ENCODE measurements at places on chromosomes 2 and 18. TPM values are rescaled to one million over a fixed set of nuclear protein-coding genes. Genes with fewer than 3 reads are reported as not detected.

DNA sequence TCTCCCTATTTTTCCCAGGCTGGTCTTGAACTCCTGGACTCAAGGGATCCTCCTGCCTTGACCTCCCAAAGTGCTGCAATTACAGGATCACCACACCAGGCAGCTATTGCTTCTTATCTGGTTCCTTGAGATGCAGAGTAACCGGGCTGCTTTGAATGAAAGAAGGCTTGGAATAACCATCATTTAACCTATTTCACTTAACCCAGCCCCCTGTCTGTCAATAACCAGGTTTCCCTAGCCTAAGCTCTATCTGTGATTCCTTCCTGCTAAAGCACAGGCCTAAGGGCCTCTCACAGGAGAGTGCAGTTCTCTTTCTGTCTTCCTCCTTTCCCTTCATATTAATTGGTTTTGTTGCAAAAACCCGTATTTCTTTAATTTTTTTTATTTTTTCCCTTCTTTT lies 393.5 kb upstream of the RAB12 start:
- no peak for DNase-seq
- H3K27me3 ChIP-seq = no peaks in the 10 kb centered on the region
- no peak overlapping the region for H3K4me3 ChIP-seq
- no peak overlapping the region for H3K27ac ChIP-seq
- H3K36me3 ChIP-seq = no peaks in the 10 kb centered on the region

DNA sequence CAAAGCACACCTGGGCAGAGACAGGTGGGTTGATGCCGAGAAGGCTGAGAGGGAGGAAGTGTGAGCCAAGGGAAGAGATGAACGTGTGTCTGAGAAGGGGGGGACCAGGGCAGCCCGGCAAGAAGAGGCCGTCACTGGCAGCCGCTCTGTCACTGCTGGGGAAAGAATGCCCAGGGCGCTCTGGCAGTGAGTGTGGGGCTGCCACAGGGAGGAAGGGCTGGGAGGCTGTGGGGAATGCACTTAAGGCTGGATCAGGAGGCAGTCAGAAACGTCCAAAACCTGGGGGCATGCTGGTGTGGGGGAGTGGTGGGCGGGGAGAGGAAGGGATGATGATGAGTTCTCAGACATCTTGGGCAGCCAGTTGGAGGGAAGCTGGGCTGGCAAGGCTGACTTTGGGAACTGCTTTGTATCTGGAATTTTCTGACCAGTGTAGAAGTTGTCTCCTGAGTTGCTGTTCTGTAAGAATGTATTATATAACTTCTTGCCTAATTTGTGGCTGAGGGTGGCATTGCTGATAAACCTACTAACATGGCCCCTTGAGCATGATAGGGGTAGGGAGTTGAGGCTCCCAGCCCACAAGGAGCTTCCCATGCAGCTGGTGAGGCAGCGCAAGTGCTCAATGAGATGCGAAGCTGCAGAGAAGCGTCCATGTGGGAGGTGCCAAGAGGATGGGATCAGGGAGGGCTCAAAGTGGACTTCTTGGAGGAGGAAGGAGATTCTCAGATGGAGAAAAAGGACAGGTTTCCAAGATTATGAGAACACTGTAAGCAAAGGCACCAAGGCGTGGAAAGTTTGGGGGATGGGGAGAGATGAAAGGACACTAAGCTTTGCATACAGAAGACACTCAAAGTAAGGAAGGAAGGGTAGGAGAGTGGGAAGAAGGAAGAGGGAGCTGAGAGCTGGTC lies 185.1 kb upstream of the HAAO start:
- no peak overlapping the region for H3K4me3 ChIP-seq
- H3K27me3 ChIP-seq = no peaks in the 10 kb centered on the region
- no peaks in the 10 kb centered on the region for H3K36me3 ChIP-seq

- no peak for DNase-seq
- H3K4me3 ChIP-seq = no peak overlapping the region
- no peaks in the 10 kb centered on the region for H3K27me3 ChIP-seq
These were observed 513.9 kb upstream of the MEX3C start for GRCh38 chr18:51711298-51711889.

- no peak for DNase-seq
- H3K27me3 ChIP-seq = peaks cover 43% of the 10 kb centered on the region
- no peaks in the 10 kb centered on the region for H3K36me3 ChIP-seq
- no peak overlapping the region for H3K27ac ChIP-seq
These were observed 13.8 kb upstream of the POU3F3 start for GRCh38 chr2:104840156-104840555.

GRCh38 chr2:42029171-42029570 lies 18.6 kb upstream of the PKDCC start:
- H3K36me3 ChIP-seq = no peaks in the 10 kb centered on the region
- no peak overlapping the region for H3K27ac ChIP-seq
- H3K4me1 ChIP-seq = peaks cover 29% of the 10 kb centered on the region
- H3K4me3 ChIP-seq = no peak overlapping the region
- H3K27me3 ChIP-seq = no peaks in the 10 kb centered on the region

DNA sequence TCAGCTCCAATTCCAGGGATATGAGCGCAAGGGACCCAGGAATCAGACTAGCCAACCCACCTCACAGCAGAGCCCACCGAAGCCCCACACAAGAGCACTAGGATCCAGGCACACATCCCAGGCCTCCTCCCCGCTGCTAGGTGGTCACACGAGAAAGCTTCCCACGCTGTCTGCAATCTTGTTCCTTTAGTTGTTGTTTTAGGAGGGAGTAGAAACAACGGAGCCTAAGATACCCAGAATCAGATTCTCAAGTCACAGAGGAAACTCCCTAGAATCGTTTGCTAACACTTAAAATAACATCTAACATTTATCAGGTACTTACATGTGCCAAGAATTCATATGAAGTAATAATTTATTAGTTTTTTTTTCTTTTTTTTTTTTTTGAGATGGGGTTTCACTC lies 9.7 kb upstream of the ATL2 start:
- no peak for DNase-seq
- peaks cover 11% of the 10 kb centered on the region for H3K4me1 ChIP-seq
- H3K27ac ChIP-seq = no peak overlapping the region
- H3K36me3 ChIP-seq = no peaks in the 10 kb centered on the region
- no peak overlapping the region for H3K4me3 ChIP-seq

- no peaks in the 10 kb centered on the region for H3K27me3 ChIP-seq
- H3K4me3 ChIP-seq = no peak overlapping the region
- peaks cover 29% of the 10 kb centered on the region for H3K4me1 ChIP-seq
- no peak overlapping the region for H3K27ac ChIP-seq
- DNase-seq = no peak
- H3K36me3 ChIP-seq = no peaks in the 10 kb centered on the region
These were observed 56.6 kb downstream of the STK39 start for GRCh38 chr2:168190590-168191336.

- DNase-seq = no peak
- H3K27ac ChIP-seq = no peak overlapping the region
- H3K27me3 ChIP-seq = no peaks in the 10 kb centered on the region
These were observed 566.6 kb upstream of the DSEL start for GRCh38 chr18:68083131-68083530.

DNA sequence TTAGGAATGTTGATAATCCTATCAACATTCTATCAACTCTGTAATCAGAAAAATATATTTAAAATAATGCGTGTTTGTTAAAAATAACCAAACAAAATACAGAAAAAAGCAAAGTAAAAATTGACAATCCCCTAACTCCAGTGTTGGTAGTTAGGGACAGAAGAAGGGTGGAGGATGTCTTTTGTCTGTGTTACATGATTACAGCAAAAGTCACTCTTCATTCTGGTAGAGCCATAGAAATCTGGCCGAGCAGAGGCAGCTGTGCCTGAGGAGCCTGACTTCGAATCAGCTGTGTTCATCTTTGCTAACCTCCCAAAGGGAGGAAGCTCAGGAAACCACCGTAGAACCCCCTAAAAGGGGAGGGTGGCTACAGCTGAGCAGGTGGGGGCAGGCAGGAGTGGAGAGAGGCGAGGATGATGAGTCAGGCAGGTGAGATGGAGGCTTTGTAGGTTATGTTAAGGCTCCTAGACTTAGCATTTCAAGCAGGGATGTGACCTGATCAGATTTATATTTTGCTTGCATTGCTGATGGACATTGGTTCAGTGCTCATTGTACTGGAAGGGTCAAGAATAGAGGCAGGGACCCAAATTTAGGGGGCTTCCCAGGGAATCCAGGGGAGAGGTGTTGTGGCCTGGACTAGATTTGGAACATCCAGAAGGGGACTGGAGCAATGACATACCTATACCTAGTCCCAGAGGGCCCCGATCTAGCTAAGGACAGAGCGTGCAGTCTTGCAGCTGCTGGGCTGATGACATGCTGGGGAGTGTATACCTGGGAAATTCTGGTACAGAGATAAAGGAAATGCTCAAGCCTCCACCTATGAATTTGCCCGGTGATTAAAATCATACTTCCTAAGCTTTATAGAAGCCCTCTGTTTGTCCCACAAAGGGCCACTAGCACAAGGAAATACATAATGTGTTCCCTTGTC lies 95.7 kb downstream of the NEDD4L start:
- peak; percentile 14 for DNase-seq
- no peaks in the 10 kb centered on the region for H3K36me3 ChIP-seq
- H3K27ac ChIP-seq = no peak overlapping the region
- H3K4me3 ChIP-seq = no peak overlapping the region
- H3K4me1 ChIP-seq = peaks cover 10% of the 10 kb centered on the region
- H3K27me3 ChIP-seq = no peaks in the 10 kb centered on the region

DNA sequence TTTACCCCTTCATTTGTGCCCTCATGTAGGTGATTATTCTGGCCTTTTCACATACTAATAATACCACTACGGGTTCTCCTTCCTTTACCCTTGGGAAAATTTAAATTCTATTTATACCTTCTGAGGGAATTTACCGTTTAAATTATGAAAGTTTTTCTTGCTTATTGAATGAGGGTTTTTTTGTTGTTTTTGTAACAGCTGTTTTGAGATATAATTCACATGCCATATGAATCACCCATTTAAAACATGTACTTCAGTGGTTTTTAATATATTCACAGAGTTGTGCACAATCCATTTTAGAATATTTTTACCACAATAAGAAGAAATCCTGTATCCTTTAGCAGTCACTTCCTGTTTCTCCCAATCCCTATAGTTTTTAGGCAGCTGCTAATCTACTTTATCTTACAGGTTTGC lies 54.7 kb downstream of the EML4 start:
- no peak overlapping the region for H3K27ac ChIP-seq
- no peak for DNase-seq
- H3K27me3 ChIP-seq = no peaks in the 10 kb centered on the region
- H3K36me3 ChIP-seq = peaks cover 5% of the 10 kb centered on the region
- no peaks in the 10 kb centered on the region for H3K4me1 ChIP-seq
- H3K4me3 ChIP-seq = no peak overlapping the region

DNA sequence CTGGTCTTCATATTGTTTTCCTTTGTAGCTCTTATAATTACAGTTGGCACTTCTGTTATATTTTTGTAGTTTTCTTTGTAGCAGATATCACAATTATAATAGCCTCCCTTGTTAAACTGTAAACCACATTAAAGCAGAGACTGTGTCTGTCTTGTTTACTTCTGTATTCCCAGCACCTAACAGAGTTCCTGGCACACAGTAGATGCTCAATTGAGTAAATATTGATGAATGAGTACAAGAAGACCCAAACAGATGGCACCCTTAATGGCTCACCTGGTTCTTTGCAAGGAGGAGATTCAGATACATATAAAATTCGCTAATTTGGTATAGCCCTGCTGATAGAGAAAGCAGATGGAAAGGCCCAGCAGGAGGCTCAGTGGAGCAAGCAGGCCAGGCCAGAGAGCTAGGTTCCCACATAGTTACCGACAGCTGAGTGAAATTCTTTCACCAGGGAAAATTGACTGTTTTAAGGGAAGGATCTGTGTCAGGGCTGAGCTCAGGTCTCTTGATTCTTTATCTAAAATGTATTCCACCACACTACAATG lies 120.1 kb downstream of the NUP35 start:
- no peak overlapping the region for H3K27ac ChIP-seq
- H3K27me3 ChIP-seq = no peaks in the 10 kb centered on the region
- H3K4me1 ChIP-seq = no peaks in the 10 kb centered on the region
- no peaks in the 10 kb centered on the region for H3K36me3 ChIP-seq
- DNase-seq = no peak

GRCh38 chr2:98771721-98772524 lies 41.0 kb upstream of the MGAT4A start:
- peaks cover 29% of the 10 kb centered on the region for H3K4me1 ChIP-seq
- peak; percentile 54 for DNase-seq
- peak overlapping the region; percentile 52 for H3K4me3 ChIP-seq

GRCh38 chr2:199230091-199230490 lies 227.6 kb downstream of the SATB2 start:
- no peaks in the 10 kb centered on the region for H3K36me3 ChIP-seq
- no peak overlapping the region for H3K27ac ChIP-seq
- H3K4me3 ChIP-seq = no peak overlapping the region
- H3K27me3 ChIP-seq = no peaks in the 10 kb centered on the region
- H3K4me1 ChIP-seq = no peaks in the 10 kb centered on the region
- no peak for DNase-seq

DNA sequence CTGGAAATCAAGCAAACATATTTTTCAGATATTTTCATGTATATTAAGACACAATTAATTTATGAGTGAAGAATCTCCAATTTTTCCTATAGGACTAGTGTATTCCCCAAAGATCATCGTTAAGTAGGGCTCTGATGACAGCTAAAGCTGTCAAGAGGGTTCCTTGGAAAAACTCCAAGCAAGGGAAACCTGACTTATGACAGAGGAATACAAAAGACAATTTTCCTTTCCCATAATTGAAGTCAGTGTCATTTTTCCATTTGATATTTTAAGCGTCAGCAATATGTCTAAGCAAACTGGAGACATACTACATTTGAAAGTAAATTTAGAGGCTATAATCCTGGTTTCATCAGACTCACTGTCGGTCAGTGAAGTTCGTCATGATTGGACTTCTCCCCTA lies 36.1 kb downstream of the RIT2 start:
- H3K27me3 ChIP-seq = no peaks in the 10 kb centered on the region
- H3K27ac ChIP-seq = no peak overlapping the region
- no peak for DNase-seq
- H3K36me3 ChIP-seq = no peaks in the 10 kb centered on the region
- no peaks in the 10 kb centered on the region for H3K4me1 ChIP-seq

IL36RN gene
- not detected for total RNA-seq

IL37 gene
- total RNA-seq = not detected

BUB1 gene
- 1.6 TPM for total RNA-seq

SCN3A gene
- 6.0 TPM for total RNA-seq
